ENCODE measurements at places on chromosomes 2 and 18.

- peak; percentile 18 for DNase-seq
These were observed 135.8 kb downstream of the TPO start for GRCh38 chr2:1548910-1549673.

DNA sequence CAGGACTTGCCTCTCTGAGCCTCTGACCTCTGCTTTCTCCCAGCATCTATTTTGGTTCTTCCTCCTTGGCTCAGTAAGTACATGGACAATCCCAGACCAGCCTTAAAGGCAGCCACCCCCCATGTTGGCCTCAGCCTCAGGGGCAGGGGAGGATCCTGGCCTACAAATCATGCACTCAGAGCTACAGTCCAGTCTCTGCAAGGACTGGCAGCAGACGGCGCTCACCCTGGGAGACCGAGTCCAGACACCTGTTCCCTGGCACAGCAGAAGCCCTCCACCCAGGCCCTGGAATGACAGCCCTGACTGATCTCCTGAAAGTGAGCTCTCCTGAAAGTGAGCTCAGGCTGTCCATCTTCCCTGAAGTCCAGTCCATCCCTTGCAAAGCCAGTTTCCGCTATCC is 25.7 kb upstream of the PTPN4 start:
- no peak for DNase-seq

DNA sequence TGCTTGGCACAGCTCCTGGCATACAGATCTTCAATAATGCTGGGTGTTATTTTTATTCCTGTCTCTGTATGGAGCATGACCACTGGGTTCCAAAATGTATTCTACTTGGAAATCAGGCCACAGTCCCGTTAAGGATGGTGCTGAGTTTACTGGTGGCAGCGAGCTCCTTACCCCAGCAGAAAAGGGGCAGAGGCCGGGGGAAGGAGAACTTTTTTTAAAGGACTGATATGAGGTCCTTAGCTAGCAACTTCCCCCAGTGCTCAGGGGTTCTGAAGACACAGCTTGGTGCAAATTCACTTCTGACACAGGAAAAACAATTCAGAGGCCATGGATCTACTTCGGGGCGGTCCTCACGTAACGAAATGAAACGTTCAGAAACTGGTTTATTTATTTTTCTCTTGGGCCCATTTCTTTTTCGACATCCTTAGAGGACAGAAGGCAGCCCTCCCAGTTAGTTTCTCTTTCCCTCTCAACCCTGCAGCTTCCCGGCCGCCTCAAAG is 872 bp downstream of the RDH14 start:
- DNase-seq: no peak

GRCh38 chr18:47552783-47553182 is 301.3 kb upstream of the SKOR2 start:
- DNase-seq: no peak

- no peak for DNase-seq
These were observed 8.0 kb downstream of the COPS9 start for GRCh38 chr2:240127911-240128607.

- no peak for DNase-seq
These were observed 70.2 kb upstream of the MGAT5 start for GRCh38 chr2:134183679-134184078.

DNA sequence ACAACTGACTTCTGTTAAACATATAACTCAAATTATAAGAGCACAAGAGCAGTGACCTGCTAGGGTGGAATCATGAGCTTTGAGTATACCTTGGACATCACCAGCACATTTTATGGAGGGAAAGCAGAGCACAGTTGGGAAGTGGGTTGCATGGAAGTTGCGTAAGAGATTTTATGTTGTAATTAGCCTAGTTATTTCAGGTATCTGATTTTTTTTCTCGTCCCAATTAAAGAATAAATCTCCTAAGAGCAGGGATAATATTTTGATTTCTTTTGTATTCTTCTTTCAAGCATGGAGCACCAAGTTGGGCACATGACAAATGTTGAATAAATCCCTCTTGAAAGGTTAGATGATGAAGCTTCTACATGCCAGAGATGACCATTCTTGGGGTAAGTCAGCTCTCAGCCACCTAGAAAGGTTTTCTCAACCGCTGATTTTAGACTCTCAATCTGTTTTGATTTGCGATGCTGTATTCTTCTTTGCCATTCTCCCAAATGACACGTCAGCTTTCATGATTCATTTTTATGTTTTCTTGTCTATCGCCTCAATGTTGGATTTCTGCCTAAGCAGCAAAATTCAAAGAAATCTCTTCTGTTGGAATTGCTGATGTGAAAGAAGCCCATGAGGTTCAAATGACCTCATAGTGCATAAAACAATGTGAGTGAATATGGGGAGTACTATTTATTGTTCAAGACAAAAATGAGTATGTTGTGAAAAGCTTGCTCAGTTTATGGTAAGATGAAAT is 15.3 kb upstream of the FN1 start:
- no peak for DNase-seq

GRCh38 chr18:70337139-70337972 is 48.5 kb downstream of the SOCS6 start:
- DNase-seq: peak; percentile 89

GRCh38 chr2:237749961-237750360 is 48.6 kb upstream of the RBM44 start:
- DNase-seq: no peak

GRCh38 chr18:35935805-35936204 is 36.7 kb upstream of the RMP24 start:
- no peak for DNase-seq

- no peak for DNase-seq
These were observed 152.1 kb upstream of the CELF4 start for GRCh38 chr18:37717656-37718055.

GRCh38 chr2:20499387-20499786 is 52.5 kb downstream of the RHOB start:
- DNase-seq: no peak
